Esophagus squamous epithelium (tissue), 5 donors: ENCODE measurements at places on chromosomes 3 and 15. TPM values are rescaled to one million over a fixed set of nuclear protein-coding genes. Genes with fewer than 3 reads are reported as not detected.

DNA sequence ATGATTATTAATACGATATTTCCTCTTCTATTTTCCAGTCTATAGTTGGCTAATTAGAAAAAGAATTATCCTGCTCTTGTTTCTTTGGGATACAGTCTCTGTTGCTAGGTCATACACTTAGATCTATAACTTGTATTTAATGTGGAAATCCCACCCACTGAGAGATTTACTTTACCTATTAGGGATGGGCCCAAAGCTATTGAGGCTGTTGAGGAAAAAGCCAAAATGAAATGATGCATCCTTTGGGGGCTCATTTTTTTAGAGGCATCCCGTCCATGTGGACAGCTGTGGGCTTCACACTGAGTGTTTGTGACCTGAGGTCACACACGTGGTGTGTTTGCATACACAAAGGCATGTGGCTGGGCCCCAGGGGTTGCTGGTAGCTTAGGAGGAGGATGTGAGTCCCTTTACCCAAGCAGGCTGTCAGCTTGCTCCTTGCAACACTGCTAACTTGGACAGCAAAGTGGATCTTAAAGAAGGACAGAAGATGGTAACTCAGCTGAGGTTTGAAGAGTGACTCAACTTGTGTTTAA lies 477.4 kb downstream of the AGBL1 start:
- no peaks in the 10 kb centered on the region for H3K36me3 ChIP-seq
- no peak for DNase-seq
- peak overlapping the region; percentile 83 for H3K27ac ChIP-seq
- no peaks in the 10 kb centered on the region for H3K4me1 ChIP-seq
- no peak overlapping the region for H3K4me3 ChIP-seq

Gene ACKR2
- 2.7 TPM for total RNA-seq

DNA sequence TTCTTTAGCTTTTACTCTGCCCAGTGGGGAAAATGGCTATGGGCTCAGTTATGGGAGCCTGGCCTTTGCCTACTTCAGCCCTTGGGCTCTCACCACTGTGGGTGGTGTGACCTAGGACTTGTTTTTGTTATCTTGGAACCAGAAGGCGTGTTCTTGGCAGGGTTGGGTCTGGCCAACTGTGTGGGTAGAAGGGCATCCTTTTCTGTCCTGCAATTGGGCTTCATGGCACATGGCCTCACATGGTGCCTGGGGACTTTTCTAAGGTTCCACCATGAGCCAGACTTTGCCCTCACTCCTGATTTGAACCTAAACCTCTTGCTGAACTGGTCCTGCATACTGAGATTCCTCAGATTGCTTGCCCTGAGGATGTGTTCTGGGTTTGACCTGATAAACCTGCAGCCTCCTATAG lies 1.7 kb downstream of the GLYCTK start:
- H3K36me3 ChIP-seq: peaks cover 10% of the 10 kb centered on the region
- no peaks in the 10 kb centered on the region for H3K27me3 ChIP-seq
- peaks cover 26% of the 10 kb centered on the region for H3K4me1 ChIP-seq
- H3K27ac ChIP-seq: no peak overlapping the region
- no peak overlapping the region for H3K4me3 ChIP-seq
- no peak for DNase-seq

DNA sequence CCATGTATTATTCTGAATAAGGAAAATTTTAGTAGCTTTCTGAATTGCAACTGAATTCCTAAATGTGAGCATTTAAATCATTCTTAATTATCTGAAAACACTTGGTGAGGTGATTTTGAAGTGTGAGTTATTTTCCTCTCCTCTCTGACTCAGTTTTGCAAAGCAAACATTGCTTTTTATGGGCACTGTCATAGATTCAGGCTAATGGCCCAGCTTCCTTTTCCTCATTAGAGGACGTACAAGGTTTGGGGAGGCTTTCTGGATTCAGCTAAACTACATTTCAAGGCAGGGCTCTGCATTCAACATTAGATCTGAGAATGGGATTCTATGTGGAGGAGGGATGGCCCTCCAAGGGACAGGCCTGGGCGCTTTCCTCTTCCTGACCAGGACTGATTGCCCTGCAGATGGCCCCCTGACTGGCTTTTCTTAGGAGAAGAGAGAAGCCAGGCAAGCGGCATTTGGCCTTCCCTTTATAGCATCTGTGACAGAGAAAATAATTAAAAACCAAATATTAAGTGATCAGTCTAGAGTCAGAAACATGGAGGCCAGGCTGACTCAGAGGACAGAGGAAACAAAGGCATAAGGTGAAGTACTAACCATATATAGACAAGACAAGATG lies 53.0 kb upstream of the STXBP5L start:
- no peak overlapping the region for H3K27ac ChIP-seq
- no peaks in the 10 kb centered on the region for H3K27me3 ChIP-seq
- DNase-seq: no peak
- no peaks in the 10 kb centered on the region for H3K4me1 ChIP-seq
- H3K4me3 ChIP-seq: no peak overlapping the region

Gene THPO
- total RNA-seq: 0.57 TPM

DNA sequence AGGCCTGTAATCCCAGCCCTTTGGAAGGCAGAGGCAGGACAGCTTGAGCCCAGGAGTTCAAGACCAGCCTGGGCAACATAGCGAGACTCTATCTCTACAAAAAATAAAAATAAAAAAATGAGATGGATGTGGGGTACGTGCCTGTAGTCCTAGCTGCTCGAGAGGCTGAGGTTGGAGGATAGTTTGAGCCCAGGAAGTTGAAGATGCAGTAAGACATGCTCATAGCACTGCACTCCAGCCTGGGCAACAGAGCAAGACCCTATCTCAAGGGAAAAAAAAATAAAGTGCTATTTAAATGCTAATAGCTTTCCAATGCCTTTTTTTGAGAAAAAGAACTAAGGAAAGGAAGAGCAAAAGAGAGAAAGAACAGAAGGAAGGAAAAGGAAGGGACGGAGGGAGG lies 94.5 kb downstream of the MAGI1 start:
- no peak overlapping the region for H3K4me3 ChIP-seq
- peaks cover 10% of the 10 kb centered on the region for H3K4me1 ChIP-seq

DNA sequence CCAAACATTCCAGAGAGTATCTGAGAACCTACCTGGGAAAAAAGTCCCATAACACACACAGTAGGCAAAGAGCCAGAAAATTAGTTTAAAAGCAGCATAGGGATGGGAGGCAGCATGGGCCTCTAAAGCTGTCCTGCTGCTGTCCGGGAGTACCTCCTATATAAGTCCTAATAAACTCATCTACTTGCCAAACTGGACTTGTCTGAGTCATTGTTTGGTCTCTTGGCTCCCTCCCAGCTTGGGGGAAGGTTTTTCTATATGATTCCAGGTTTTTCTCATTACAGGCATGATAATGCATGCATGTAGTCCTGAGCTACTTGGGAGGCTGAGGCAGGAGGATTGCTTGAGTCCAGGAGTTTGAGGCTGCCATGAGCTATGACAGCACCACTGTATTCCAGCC lies 17.5 kb upstream of the HACD2 start:
- no peaks in the 10 kb centered on the region for H3K36me3 ChIP-seq
- peak overlapping the region; percentile 65 for H3K27ac ChIP-seq
- no peaks in the 10 kb centered on the region for H3K4me1 ChIP-seq

DNA sequence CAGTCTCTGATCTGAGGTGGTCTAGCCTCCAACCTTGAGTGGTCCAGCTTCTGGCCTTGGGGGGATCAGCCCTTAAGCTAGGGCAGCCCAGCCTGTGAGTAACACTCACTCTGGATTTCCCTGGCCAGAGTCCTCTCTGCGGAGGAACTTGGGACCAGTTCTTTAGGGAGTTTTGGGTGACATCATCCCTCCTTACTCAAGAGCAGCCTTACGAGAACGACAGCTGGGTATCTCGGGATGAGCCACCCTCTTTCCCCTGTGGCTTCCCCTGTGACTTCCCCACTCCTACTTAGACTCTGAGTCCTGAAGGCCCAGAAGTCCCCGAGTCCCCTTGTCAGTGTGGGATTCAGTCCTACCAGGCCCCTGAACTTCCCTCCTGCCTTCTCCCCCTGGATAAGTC lies 10.2 kb upstream of the PLXND1 start:
- no peaks in the 10 kb centered on the region for H3K36me3 ChIP-seq
- no peaks in the 10 kb centered on the region for H3K27me3 ChIP-seq
- H3K27ac ChIP-seq: peak overlapping the region; percentile 82
- DNase-seq: no peak
- H3K4me3 ChIP-seq: no peak overlapping the region

Gene LRRC49
- 0.34 TPM for total RNA-seq

DNA sequence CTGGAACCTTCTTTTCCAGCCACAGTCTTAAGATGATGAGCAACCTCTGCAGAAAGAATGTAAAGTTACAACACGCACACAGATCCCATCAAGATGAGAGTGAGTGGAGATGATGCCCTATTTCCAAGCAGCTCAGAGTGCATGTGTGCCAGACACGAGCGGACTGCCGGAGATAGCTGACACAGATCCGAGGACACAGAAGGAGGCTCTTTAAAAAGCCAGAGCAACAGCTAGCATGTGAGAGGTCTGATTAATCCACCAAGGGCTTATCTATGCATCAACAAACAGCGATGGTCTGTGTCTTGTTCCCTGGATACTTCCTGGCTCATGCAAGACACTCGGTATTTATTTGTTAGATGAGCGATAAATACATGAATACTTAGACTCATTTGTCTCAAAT lies 128.6 kb upstream of the DLG1 start:
- H3K27ac ChIP-seq: no peak overlapping the region
- peaks cover 16% of the 10 kb centered on the region for H3K4me1 ChIP-seq
- H3K36me3 ChIP-seq: no peaks in the 10 kb centered on the region
- no peaks in the 10 kb centered on the region for H3K27me3 ChIP-seq

Gene GOLGA8S
- total RNA-seq: not detected

DNA sequence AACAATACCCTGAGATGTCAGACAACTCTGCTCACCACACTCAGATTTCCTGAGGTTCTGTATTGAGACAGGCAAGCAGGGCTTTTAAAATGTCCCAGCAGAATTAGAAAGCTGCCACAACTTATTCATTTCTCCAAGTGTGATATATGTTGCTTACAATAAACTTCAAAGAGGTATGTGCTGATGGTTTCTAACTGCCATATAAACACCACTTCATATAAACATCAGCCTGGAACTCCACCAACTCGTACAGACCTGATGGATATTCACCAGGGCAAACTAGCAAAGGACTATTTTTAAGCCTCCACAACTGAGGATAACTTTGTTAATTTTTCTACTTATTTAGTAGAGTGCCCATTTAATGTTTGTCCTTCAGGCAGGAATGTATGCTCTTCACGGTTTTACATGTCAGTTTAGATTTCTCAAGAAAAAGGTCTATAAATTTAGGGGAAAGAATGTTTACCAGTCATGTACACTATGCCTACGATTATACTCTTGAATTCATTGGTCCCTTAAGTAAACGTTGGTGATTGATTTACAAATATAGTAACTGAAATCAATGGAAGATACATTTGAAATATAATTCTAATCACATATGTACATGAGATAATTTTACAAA lies 109.6 kb upstream of the ABI3BP start:
- H3K4me1 ChIP-seq: no peaks in the 10 kb centered on the region
- no peak for DNase-seq
- no peaks in the 10 kb centered on the region for H3K27me3 ChIP-seq
- no peak overlapping the region for H3K27ac ChIP-seq

Gene ERICH6
- total RNA-seq: not detected

GRCh38 chr15:93072411-93073394 lies 16.3 kb downstream of the RGMA start:
- peak overlapping the region; percentile 85 for H3K4me3 ChIP-seq
- no peak for DNase-seq
- peaks cover 100% of the 10 kb centered on the region for H3K4me1 ChIP-seq
- H3K36me3 ChIP-seq: no peaks in the 10 kb centered on the region

Gene TMEM207
- total RNA-seq: not detected

GRCh38 chr3:147906285-147906684 lies 497.1 kb downstream of the ZIC1 start:
- no peaks in the 10 kb centered on the region for H3K36me3 ChIP-seq
- no peaks in the 10 kb centered on the region for H3K27me3 ChIP-seq
- no peak for DNase-seq
- no peaks in the 10 kb centered on the region for H3K4me1 ChIP-seq
- H3K4me3 ChIP-seq: no peak overlapping the region

- no peak overlapping the region for H3K27ac ChIP-seq
- no peak for DNase-seq
- no peaks in the 10 kb centered on the region for H3K27me3 ChIP-seq
- peaks cover 12% of the 10 kb centered on the region for H3K4me1 ChIP-seq
- H3K36me3 ChIP-seq: no peaks in the 10 kb centered on the region
These were observed 574 bp upstream of the LRRC34 start for GRCh38 chr3:169813278-169813677.

Gene RLBP1
- not detected for total RNA-seq

GRCh38 chr15:93088200-93088980 lies 621 bp downstream of the RGMA start:
- peak overlapping the region; percentile 47 for H3K4me3 ChIP-seq
- H3K36me3 ChIP-seq: peaks cover 9% of the 10 kb centered on the region
- DNase-seq: no peak
- H3K27me3 ChIP-seq: no peaks in the 10 kb centered on the region

DNA sequence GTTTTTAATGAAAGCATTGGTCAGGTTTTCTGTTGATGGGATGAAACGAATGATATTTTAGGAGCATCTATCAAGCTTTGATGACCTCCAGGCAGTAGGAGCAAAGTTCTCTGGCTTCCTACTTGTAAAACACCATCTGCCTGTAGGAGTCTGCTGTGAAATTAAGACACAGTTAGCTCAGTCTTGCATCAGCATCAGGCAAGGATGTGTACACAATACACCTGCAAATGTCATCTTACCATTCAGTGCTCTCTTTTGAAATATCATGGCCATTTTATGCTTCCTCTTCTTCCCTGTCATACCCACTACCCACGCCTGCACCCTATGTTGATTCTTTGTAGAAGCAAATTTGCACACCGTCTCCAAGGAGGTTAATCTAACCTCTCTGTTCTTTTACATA lies 38.2 kb downstream of the B3GALNT1 start:
- no peak overlapping the region for H3K4me3 ChIP-seq
- peaks cover 55% of the 10 kb centered on the region for H3K4me1 ChIP-seq
- no peak overlapping the region for H3K27ac ChIP-seq

- peaks cover 76% of the 10 kb centered on the region for H3K4me1 ChIP-seq
- H3K4me3 ChIP-seq: no peak overlapping the region
- no peak overlapping the region for H3K27ac ChIP-seq
- no peak for DNase-seq
These were observed 5.0 kb downstream of the CISH start for GRCh38 chr3:50606596-50606995.

Gene ALDH1L1
- total RNA-seq: 1.6 TPM

Gene SEMA3G
- 0.34 TPM for total RNA-seq

DNA sequence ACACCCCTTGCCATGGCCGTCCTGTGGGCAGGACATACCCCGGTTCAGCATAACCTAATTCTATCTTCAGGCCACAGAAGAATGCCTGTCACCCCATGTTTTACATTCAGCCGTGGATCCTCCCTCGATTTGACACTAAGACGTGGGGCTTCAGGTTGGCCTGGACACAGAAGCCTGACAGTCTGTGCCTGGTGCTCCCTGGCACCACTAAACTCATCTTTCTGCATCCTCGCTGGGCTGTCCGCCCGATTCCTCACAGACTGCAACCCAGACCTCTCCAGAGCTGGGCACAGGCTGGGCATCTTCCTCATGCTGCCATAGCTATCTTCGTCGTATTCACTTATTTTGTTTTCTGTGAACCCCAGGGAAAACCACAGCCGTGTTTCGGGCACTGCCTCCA lies 117.8 kb upstream of the IQSEC1 start:
- no peak for DNase-seq
- peaks cover 35% of the 10 kb centered on the region for H3K27me3 ChIP-seq
- no peak overlapping the region for H3K4me3 ChIP-seq
- no peak overlapping the region for H3K27ac ChIP-seq
- no peaks in the 10 kb centered on the region for H3K4me1 ChIP-seq

GRCh38 chr3:188361888-188362287 lies 207.9 kb downstream of the LPP start:
- no peak overlapping the region for H3K4me3 ChIP-seq
- no peaks in the 10 kb centered on the region for H3K27me3 ChIP-seq
- H3K27ac ChIP-seq: no peak overlapping the region
- peaks cover 66% of the 10 kb centered on the region for H3K4me1 ChIP-seq
- H3K36me3 ChIP-seq: no peaks in the 10 kb centered on the region
- no peak for DNase-seq
